ENCODE measurements at places on chromosomes 6 and 20.

GRCh38 chr6:31579119-31579505 lies 3.1 kb downstream of the LTB start:
- DNase-seq = no peak

- DNase-seq = no peak
Observed at GRCh38 chr6:119985952-119986736, 636.6 kb upstream of the MAN1A1 start.

GRCh38 chr20:37680420-37680819 lies 13.4 kb upstream of the CTNNBL1 start:
- no peak for DNase-seq

DNA sequence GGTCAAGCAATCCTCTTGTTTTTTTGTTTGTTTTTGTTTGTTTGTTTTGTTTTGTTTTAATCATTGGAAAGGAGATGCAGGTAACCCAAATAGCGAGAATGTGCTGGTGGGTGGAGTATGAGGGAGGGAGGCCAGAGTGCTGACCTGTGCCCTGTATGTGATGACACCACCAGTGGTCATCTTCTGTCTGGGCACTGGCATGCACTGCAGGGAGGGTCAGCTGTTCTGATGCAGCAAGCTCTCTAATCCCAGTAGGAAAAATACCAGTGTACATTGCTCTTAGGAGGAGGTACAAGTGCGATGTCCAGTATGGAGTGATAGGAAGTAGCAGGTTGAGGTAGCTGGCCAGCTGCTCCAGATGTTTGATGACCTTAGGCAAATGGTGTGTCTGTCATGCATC lies 2.9 kb upstream of the CST1 start:
- no peak for DNase-seq

DNA sequence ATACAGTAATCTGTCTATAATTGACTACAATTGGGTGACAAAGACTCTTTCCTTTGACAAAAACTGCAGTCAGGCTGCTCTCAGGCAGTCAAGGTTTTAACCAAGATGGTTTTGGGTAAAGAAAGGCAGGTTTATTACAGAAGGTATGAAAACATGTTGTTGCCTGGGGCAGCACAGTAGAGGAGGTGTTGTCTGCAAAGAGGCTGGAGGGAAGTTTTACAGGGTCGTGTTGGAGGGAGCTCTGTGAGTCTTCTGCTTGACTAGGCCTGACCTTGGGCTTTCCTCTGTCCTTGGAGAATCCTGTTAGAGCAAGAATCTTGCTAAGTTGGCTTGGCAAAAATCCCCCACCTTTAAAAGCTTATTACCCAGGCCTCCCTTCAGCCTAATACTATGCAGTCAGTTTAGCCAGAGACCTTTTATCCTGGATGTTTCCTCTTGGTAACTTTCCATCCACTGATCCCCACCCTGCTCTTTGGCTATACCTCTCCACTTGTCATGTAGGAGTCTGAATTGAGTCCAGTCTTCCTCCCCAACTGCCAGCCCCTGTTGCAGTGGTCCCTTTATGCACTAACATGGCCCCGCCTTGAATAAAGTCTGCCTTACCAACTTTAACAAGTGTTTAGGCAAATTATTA lies 143.0 kb upstream of the SLC22A16 start:
- DNase-seq = no peak

GRCh38 chr6:22764496-22764895 lies 195.1 kb downstream of the HDGFL1 start:
- peak; percentile 72 for DNase-seq

DNA sequence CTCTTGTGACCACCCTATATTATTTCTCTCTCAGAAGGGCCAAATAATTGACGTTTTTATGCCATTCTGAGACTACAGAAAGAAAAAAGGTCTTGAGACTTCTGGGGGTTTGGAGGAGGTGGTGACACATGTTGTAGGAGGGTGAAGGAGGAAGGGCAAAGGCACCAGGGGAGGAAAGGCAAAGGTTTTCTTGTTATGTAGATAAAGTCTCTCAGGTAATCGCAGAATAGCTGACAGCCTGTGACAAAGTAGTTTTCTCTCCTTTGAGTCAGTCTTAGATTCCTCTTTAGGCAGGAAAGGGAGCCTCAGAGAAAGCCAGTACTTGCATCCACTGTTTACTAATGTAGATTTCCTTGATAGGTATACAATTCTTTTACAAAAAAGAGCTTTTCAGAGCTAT lies 23.6 kb downstream of the OR2B2 start:
- no peak for DNase-seq

DNA sequence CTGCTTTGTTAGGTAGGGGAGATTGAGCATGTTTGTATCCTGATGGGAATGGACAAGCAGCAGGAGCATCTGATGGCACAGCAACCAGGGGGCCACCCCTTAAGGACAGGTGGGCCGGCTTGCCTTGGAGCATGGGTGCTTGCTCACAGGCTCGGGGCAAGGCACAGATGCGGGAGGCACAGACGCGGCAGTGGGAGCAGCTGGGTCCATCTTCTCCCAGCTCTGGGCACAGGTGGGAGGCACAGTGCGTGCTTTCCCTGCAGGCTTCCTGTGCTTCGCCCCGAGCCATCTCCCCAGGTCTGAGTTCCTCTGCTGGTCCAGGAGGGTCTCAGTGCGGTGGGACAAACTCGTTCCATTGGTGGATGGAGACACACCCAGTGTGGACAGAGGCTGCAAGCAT lies 73.6 kb upstream of the BHLHE23 start:
- DNase-seq = no peak

All from astrocyte of the spinal cord (primary cell).